ENCODE measurements at places on chromosomes 13 and 19.
A peak's percentile ranks its signal among the peaks of the same experiment; 100 is the strongest.

DNA sequence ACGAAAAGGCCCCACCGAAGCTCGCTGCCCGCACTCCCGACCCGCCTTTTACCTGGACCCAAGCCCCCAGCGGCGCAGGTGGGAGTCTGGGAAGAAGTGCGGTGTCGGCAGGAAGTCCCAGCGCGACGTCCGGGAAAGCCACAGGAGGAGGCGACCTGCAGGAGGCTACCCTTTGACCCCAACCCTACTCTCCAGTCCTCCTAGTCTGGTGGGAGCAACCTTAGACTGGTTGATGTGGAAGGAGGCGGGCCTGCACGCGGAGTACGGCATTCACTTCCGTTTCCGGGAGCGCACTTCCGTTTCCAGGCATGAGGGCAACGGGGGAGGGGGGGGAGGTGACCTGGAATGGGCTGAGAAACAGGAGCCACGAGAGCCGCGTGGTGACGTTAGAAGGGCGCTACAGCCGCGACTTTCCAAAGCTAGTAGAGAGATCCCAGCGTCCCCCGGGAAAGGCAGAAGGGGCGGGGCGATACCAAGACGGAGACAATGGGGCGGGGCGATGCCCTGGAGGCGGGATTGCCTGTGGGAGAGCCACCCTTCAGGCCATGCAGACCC, 28.5 kb downstream of the ZNF266 start:
- peak; percentile 1 for DNase-seq

GRCh38 chr13:92951273-92951890, 275.2 kb upstream of the GPC6 start:
- no peak for DNase-seq

DNA sequence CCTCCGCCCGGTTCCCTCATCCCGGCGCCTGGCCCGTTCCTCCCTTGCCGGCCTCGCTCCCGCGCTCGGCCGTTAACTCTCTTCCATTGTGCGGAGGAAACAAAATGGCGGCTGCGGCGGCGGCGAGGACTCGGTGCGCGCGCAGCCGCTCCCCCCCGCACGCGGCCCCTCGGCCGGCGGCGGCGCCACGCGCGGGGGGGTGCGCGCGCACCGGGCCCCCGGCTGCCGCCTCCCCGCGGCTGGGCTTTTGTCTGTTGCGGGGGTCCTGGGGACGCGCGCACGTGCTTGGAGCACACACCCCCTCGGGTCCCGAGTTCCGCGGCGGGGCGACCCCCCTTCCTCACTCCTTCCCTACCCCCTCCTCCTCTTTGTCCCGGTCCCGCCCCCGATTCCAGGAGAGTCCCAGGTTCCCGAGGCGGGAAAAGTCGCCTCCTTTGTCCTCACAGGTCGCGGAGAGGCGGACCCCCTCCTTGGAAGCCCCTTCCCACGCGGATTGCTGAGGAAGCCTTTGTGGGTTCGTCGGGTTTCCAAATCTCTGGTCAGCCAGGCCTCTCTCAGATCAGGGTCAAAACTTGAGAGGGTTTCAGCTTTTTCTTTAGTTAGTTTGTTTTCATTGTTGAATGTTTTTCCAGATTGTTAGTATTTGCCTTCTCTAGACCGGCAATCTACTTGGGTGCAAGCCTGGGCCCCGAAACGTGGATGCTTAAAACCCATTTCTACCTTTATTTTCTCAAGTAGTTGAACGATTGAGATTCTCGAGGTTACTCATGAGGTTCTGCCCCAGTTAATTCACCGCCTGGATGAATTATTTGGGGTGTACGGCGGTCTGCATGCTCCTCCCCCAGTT, 687 bp downstream of the ILF3 start:
- peak; percentile 48 for DNase-seq

DNA sequence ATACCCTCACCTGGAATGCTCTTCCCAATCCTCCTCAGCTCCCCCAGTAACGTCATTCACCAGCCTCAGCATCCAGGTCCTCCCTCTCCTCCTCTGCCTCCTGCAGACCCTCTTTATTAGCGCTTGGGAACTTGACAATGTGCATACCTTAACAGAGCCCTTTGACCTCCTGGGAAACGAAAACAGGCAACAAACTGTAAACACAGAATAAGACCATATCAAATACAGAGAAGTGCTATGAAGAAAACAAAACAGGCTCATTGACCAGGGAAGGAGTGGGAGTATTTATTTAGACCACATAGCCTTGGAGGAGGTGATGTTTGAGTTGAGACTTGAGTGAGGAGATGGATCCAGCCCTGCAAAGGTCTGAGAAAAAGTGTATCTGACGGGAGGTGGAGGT, 107.9 kb upstream of the SLC7A1 start:
- DNase-seq = no peak

- no peak for DNase-seq
Measured at GRCh38 chr19:30790056-30790680, 418.0 kb downstream of the ZNF536 start.

- DNase-seq = no peak
Measured at GRCh38 chr13:94312511-94313216, 166.8 kb downstream of the DCT start.

GRCh38 chr13:33016414-33017322, at the start of gene KL:
Gene KL (plus strand): TSS chr13:33016423. CDS start chr13:33016441, 18 bp downstream.
- peak; percentile 40 for DNase-seq

- DNase-seq = no peak
Measured at GRCh38 chr13:99087954-99088491, 110.2 kb upstream of the DOCK9 start.

DNA sequence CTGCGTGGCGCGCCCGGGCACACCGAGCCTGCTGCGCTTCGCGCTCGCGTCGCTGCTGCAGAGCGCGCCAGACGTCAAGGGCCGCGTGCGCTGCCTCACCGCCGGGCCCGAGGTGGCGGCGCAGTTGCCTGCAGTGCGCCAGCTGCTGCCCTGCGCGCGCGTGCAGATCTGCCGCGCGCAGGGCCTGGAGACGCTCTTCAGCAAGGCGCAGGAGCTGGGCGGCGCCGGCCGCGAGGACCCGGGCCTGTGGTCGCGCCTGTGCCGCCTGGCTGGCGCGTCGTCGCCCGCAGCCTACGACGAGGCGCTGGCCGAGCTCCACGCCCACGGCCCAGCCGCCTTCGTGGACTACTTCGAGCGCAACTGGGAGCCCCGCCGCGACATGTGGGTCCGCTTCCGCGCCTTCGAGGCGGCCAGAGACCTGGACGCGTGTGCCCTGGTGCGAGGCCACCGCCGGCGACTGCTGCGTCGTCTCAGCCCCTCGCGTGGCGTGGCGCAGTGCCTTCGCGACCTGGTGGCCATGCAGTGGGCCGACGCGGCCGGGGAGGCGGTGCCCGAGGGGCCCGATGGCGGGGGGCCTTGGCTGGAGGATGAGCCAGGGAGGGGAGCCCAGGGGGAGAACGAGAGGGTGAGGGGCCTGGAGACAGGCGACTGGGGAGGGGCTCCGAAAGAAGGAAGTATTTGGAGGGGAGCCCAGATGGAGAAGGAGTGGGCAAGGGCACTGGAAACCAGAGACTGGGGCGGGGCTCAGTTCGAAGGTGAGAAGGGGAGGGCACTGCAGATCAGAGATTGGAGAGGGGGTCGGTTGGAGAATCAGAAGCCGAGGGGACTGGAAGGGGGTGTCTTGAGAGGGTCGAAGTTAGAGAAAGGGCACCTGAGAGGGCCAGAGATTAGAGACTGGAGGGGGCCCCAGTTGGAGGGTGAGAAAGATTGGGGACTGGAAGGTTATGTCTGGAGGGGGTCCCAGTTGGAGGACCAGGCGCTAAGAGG, 24.7 kb downstream of the ZSWIM9 start:
- DNase-seq = no peak

DNA sequence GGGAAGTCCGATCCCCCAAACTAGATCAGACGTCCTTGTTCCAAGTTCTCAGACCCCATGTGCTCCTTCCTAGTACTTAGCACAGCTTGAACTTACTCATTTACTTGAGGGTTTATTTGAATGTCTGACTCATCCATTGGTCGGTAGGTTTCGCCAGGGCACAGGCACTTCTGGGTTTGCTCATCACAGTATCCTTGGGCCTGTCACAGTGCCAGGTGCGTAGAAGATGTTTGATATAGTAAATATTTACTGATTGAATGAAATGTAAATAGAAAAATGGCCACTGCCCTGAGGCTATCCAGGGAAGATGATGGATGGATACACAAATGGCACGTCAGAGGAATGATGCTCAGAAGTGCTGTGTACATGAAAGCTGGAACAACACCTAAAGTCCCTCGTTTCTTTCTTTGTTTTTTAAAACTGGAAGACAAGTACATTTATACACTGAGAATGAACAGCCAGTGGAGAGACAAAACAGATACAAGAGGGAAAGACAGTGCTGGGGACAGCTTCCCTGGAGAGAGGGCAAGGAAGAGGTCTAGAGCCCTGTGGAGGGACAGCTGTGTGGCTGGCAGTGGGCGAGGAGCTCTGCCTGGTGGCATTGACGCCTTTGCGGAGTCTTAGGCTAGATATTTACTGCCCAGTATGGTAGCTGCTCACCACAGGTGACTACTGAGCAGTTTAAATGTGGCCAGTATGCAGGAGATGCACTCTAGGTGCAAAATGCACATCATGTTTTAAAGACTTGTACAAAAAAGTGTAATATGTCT, 31.2 kb upstream of the KL start:
- no peak for DNase-seq

GRCh38 chr13:32761472-32761871, 175.2 kb downstream of the PDS5B start:
- no peak for DNase-seq

All from kidney capillary endothelial cell (primary cell).